ENCODE measurements at places on chromosomes 5 and 9.

DNA sequence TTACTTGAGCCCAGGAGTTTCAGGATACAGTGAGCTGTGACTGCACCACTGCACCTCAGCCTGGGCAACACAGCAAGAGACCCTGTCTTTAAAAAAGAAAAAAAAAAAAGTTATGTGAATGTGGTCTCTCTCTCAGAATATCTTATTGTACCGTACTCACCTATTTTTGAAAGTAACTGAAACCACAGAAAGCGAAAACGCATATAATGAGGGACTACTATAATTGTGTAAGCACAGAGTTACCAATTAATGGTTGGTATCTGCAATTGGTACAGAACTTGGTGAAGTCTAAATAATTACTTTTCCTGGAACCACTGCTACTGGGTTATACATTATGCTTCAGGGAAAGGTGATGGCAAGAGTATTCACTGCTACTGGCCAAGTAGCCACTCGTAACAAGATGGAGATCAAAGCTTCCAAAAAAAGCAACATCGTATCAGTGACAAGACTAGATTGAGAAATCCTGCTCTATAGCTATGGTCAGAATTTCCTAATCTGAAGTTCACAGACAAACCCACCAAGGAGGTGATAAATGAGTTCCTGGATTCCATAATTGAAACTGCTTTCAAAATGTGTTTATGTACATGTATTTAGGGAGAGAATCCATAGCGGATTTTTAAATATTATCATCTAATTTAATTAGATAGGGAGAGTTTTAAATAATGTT, 82.7 kb downstream of the NR6A1 start:
- DNase-seq: no peak

- DNase-seq: no peak
Measured at GRCh38 chr9:111898331-111899096, 1.9 kb downstream of the UGCG start.

DNA sequence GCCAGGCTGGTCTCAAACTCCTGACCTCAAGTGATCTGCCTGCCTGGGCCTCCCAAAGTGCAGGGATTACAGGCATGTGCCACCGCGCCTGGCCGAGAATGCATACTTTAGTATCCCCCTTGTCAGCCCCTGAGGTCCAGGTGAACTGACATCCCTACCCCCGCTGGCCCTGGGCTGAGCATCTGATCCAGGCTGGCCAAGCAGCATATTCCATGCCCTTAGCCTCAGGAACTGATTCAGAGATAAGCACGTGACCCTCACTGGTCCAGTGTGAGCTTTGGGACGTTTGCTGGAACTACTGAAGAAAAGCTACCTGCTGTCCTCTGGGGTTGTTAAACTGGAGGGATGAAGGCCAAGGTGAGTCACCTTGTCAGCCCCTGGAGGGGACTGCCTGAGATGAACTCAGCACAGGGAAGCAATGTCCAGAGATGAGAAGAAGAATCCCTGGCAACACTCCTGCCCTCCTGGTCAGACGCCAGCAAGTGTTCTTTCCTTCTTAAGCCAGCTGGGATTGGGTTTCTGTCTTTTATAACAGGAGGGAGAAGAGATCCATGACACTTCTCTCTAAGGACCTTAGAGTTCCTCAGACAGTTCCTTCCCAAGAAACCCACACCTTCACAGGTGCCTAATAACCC, 59.1 kb upstream of the FBXW11 start:
- no peak for DNase-seq

GRCh38 chr9:110143950-110144545, 63.9 kb downstream of the C9orf152 start:
- no peak for DNase-seq

DNA sequence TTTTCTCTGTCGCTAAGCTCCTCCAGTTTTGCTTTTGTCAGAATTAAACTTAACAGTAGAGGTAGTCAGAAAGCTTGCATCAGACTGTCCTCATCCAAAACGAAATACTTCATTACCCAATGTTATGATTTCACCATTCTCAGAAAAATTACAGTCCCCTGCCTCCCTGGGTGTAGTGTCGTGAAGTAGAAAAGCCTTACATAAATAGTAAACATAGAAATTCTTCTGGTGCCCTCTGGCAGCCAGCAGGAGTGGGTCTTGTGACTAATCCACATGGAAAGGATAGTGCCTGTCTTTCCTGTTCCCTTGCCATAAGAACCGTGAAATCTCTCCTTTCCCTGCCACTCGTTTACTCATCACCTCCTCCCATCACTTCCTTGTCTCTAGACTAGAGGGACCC, 230.6 kb downstream of the GNA14 start:
- peak; percentile 3 for DNase-seq

DNA sequence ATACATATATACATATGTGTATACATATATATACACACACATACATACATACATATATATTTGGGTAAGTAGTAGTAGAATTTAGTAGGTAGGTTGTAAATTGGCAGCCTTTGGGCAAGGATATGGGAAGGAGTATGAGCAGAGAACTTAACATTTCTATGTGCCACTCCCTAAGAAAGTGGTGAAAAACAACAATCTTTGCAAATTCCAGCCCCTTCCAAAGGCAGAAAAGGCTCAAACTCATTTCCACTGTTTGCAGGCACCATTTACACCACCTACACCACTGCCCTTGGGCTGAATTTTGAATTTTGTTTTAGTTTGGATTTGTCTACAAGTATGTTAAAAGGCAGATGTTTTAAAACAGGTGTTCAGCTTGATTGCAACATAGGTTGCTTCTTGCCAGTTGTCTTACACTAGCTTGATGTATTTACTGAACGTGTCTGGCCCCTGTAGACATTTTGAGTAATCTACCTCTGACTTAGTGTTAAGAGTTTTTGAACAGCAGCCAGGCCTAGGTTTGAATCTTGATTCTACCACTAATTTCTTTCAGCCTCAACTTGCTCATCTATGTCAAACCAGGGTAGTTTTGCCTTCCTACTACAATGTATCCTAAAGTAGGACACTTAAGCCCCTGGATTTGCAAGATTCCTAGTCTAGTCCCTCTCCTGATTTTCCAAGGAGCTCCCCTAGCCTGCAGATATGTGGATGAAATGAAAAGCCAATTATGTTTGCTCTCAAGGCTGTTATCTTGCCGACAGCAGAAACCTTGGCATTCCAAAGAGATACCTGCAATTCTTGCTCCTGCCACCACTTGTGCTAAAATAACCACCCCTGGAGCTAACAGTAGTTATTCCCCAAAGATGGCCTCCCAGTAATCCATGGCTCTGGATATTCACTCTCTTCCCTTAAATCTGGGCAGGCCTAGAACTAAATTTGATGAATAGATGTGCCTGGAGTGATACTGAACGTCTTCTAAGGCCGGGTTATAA, 156.2 kb upstream of the SLC44A1 start:
- DNase-seq: no peak

DNA sequence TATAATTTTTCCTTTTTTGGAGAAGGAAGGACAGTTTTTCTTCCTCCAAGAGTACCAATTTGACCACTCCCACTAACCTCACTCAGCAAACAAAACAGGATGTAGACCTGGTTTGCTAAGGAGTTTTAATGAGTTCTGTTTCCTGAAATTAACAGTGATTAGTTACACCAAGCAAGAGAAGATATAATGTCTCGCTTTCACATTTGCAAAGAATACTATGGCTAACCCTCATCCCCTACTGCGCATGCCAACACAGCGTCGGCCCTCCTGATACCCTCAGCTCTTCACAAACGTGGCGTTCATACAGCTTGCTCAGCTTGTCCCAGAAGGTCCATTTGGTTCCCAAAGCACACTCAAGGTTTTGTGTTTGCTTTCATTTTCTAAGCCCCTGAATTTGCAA, 41.9 kb upstream of the IPPK start:
- no peak for DNase-seq

DNA sequence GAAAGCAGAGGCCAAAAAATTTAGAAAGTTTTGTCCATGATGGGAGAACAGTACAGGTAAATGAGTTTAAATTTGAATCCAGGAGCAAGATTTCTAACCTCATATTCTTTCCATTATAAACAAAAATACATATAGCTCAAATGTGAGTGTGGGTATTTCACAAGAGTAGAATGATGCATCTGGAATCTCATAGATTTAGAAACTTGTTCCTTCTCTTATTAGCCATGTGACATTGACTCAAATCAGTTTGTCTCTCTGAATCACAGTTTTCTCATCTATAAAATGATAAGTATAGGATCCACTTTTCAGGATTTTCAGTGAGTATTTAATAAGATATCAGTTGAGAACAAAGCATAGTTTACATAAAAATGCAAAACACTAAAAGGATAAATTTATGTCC, 436.3 kb upstream of the PAPPA start:
- no peak for DNase-seq

GRCh38 chr5:130110328-130110727, 206.1 kb downstream of the CHSY3 start:
- no peak for DNase-seq

GRCh38 chr5:167587772-167588437, 703.5 kb upstream of the WWC1 start:
- DNase-seq: peak; percentile 28

- DNase-seq: no peak
Measured at GRCh38 chr9:89522959-89523285, 25.0 kb upstream of the SEMA4D start.

DNA sequence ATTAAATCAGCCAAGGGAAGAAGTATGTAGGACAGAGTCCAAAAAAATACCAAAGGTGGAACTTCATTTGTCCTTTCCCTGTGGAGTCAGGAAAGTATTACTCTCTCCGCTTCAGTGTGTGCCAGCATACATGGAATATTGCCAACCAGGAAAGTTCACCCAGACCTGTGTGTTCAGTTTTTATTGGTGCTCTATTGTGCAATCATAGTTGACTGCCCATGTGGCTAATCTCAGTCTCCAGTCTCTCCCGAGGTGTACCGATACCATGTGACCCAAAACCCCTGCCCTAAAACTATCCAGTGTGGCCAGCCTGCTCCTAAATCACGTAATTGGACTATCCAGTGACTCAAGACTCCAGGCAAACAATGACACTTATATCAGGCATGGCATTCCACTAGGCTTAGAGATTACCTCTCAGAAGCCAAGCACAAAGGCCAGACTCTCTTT, 38.8 kb downstream of the NFX1 start:
- DNase-seq: no peak

- DNase-seq: no peak
Measured at GRCh38 chr5:73678322-73678740, 52.3 kb downstream of the ARHGEF28 start.

DNA sequence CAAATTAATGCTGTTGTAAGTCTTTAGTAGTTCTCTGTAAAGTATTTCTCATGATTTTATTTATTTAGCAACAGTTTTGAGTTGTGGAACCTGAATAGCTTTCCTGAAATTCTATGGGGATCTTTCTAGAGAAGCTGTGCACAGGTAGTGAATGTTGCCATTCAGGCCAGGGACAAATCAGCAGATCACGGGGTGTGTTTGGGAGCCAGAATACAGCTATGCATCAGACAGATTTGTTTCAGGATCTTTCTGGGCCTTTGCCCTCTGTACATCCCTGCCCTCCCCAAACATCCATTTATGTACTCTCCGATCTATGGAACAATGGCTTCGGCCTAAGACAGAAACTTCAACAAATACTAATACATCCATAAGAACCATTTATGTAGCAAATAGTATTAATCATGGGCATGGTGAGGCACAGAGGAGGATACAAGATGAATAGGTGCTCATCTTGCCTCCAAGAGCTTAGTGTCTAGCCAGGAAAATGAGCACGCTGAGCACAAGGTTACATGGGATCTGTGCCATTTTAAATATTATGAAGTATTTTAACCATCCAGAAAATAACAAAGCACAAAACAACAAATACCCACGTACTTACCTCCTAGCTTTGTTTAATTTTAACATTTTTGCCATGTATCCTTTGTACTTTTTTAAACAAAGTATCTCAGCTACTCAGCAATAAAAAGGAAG, 13.1 kb downstream of the ARHGEF37 start:
- DNase-seq: no peak

- DNase-seq: no peak
Measured at GRCh38 chr5:35146406-35146805, 83.9 kb downstream of the PRLR start.

DNA sequence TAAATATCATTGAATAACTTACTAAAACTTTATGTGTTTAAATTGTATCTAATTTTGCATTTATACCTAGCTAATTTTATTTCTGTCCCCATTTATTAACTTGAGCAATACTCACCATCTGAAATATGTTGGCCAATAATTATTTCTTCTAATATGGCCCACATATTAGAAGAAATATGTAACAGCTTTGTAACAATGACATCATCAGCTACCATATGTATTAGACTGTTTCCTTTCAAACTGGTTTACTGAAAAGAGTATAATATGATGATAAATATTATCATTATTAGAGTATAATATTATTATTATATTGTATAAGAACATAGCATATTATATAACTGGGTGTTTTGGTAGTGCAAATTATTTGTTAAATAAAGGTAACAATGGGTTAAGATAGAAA, 220.5 kb downstream of the FBXL7 start:
- no peak for DNase-seq

DNA sequence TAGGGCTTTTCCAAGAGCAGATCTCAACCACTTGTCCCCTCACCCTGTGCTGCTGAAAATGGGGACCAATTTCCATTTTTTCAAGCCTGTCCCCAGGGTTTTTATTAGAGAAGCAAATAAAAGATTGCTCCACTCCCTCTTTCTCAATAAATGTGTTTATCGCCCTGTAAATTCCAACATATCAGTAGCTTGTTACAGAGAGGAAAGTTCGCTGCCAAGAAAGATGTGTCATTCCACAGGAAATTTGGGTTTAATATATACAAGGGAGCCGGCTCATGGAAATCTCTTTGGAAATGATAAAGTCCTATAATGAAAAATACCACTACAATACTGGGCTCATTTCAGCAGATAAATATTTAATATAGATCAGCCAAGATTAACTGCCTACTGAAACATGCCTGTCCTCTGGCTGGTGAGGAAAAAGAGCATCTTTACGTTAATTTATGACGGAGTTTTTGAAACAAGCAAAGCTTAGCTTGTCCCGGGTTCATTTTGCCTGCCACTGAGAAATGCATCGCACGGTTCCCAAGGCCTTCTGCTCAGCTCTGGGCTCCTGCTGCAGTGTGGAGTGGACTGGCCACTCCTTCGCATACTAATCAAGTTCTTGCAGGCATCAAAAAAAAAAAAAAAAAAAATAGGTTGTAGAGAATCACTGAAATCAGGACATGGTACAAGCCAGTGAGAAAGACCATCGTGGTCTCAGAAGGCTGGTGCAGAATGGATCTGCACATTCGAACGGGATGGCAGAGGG, 84.5 kb downstream of the BRINP1 start:
- DNase-seq: no peak

DNA sequence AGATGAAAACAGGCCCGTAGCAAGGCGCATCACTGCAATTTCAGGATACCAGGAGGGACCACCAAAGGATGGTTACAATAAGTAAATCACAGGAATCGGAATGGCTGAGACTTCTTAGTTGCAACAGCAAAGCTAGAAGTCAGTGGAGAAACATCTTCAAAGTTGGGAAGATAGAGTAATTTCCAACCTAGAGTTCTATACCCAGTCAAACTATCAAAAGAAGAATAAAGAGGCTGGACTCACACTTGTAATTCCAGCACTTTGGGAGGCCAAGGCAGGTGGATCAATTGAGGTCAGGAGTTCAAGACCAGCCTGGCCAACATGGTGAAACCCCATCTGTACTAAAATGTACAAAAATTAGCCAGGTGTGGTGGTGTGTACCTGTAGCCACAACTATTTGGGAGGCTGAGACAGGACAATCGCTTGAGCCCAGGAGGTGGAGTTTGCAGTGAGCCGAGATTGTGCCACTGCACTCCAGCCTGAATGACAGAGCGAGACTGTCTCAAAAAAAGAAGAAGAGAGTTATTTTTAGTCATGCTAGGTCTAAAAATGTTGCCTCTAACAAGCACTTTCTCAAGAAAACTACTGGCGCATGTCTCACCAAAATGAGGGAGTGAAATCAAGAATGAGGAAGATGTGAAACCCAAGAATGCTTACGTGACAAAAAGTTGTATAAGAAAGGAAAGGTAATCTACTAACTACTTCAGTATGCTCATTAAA, 267.7 kb downstream of the DENND1A start:
- no peak for DNase-seq

All from SW 1271 (cell line).